ENCODE measurements at places on chromosomes 5 and 9.
A peak's percentile ranks its signal among the peaks of the same experiment; 100 is the strongest.

DNA sequence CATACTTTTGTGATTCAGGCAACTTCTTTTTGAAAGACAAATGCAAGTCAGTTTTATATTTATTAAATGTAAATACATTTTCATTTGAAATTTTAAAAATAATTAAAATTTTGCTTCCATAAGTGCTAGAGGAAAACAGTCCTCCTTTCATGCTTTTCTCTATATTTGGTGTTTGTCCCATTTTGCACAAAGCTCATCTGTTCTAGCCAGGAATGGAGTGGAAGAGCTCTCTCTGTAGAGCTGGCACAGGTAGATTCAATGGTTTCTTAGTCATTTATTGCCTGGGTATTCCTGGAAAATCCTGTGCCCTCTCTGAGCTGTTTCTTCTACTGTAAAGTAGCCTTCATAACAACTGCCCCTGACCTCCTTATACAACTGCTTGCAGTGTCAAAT lies 267.6 kb upstream of the HAPLN1 start:
- no peak for DNase-seq

DNA sequence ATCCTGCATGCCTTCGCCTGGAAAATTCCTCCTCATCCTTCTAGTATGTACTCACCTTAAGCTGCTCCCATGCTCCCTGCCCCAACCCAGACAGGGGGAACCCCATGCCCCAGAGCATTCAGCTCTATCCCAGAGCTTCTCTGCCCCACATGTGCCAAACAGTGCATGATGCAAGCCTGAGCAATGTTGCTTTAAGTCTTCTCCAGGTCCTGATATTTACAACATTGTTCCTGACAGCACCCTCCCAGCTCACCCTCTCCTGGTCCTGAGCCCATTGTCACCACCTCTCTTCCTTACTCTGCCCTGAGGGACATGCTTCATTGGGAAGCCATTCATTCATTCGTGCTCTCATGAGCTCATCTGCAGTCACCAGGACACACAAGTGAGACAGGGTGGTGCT lies 23.4 kb upstream of the BARX1 start:
- no peak for DNase-seq

DNA sequence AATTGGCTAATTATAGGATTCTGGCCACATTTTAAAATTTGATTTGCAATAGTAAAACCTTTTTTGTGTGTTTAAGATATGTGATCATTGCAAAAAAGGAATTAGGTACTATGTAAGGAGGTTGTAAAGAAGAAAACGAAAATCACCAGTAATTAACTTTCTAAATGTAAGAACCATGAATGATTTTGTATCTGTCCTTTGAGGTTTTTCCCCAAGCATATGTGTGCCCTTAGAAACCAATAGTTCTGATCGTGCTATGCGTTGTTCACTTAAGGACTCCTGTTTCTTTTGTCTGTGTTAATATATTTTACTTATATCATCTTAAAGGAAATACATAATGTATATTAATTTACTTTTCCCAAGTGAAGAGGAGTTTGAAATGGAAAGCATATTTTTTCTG lies 410.2 kb downstream of the PSAT1 start:
- DNase-seq, result no peak

DNA sequence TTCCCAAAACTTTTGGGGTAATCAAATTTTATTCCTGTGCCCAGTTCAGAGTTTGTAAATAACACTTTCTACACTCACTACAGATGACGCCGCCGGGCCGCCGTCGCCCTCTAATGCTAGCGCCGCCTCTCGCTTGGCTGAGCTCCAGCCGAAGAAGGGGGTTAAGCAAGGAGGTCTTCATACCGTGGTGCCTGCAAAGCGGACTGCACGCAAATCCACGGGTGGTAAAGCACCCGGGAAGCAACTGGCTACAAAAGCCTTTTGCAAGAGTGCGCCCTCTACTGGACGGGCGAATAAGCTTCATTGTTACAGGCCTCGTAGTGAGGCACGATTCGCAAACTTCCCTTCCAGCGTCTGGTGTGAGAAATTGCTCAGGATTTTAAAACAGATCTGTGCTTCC lies 280.4 kb downstream of the MEF2C start:
- DNase-seq, result peak; percentile 8

DNA sequence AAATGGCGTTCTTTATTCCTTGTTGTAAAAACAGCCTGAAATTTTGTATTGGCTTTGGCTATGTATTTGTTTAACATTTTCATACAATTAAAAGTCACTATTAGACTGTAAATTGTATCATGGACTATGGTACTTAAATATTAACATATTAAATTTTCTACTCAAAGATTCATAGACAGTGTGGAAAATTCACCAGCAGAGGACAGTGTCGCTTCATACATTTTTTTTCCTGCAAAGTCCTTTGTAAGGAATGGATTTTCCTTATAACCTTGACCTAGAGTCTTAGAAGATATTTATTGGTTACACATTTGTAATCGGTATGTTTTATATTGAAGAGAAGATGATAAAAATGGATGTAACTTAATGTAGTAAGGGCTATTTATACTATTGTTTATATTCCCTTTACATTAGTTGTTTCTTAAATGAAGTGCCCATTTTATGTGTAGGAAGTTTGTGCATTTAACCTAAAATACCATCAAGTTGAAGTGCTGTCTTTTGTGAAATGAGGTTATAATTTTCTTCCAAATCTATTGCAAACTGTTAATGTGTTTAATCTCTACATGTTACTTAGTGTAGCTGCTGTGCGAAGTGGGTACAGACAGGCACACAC lies 150.1 kb downstream of the KDM4C start:
- peak; percentile 66 for DNase-seq

GRCh38 chr5:28430565-28431178 lies 1392.3 kb upstream of the CDH9 start:
- no peak for DNase-seq

DNA sequence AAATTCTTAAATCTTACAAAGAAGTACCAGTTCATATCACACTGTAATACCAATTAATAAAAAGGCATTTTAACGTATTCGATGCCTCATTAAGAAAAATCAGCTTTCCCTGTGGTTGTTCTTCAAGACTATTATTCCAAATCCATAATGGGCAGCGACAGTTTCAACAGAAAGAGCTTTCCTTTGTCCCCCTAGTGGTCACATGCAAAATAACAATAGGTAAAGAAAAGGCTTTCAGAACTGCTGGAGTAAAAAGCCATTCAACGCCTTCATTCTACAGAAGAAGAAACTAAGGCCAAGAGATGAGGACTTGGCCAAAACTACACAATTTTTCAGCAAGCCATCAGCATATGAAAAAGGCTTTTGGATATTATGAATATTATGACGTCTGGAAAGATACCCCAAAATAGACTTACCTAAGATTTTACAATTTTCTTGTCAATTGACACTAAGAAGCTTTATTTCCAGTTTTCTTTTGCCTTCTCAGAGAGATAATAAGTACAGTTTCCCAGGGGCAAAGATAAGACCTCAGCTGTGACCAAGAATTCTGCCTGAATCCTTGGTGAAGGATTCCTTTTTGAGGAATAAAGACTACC lies 6.7 kb upstream of the CDH6 start:
- DNase-seq, result peak; percentile 31

- DNase-seq, result no peak
These were observed 57.8 kb upstream of the GOLPH3 start for GRCh38 chr5:32231929-32232328.

DNA sequence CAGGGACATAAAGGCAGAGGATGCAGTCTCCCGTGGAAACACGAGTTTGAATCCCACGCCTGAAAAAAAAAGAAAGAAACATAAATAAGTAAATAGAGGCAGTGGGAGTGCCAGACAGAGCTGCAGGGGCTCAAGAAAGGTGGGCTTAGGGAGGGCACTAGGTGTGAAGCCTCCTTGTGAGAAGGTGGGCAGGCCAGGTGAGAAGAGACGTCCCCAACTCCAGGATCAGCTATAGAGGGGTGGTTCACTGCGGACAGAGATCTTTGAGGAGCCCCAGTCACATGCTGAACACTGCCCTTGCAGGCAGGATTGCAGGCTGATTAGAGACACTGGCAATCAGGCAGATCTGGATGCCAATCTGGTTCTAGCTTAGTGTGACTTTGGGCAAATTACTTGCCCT lies 172.1 kb downstream of the RGS3 start:
- DNase-seq, result no peak

DNA sequence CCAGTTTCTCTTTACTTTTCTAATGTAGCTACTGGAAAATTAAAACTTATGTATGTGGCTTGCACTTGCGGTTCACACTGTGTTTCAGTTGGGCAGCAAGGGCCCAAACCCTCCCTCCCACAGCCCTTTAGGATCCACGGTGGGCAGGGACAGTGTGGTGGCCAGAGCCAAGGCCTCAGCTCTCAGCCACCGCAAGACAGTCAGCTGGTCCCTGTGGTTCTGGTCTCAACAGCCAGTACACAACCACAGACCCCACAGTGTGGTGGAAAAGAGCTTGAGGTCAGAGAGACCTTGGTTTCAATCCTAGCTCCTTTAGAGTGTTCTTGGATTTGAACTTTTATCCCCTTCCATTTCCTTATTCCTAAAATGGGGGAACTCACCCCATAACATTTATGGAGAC lies 153.0 kb upstream of the SMIM23 start:
- DNase-seq, result no peak

DNA sequence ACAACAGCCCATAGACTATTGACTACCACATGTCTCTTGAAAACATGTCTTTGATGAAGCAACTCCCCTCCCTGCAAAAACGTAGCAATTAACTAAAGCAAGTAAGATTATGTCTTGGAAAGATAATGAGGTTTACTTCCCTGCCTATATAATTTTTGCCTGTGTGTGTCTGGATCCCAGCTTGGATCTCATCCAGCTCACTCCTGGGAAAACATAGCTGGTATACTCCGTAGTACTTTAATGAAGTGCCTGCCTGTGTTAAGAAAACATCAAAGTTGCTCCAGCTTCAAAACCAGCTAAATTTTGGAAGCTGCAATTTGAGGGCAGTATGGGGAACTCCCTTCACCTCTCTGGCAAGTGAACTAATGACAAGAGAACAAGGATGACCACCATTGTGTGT lies 182.6 kb upstream of the C9orf72 start:
- DNase-seq, result no peak

All from dermis blood vessel endothelial cell (primary cell).